ENCODE measurements at places on chromosomes 13 and 19. TPM values are rescaled to one million over a fixed set of nuclear protein-coding genes. Genes with fewer than 3 reads are reported as not detected.

TMEM221 gene
- 0.28 TPM for total RNA-seq

CEACAM6 gene
- not detected for total RNA-seq

GPALPP1 gene
- total RNA-seq: 19.3 TPM

LILRB3 gene
- not detected for total RNA-seq

ZNF418 gene
- 6.7 TPM for total RNA-seq

GRCh38 chr19:29090783-29091526 lies 122.0 kb downstream of the UQCRFS1 start:
- no peaks in the 10 kb centered on the region for H3K36me3 ChIP-seq
- H3K27ac ChIP-seq: no peak overlapping the region
- no peaks in the 10 kb centered on the region for H3K27me3 ChIP-seq

DNA sequence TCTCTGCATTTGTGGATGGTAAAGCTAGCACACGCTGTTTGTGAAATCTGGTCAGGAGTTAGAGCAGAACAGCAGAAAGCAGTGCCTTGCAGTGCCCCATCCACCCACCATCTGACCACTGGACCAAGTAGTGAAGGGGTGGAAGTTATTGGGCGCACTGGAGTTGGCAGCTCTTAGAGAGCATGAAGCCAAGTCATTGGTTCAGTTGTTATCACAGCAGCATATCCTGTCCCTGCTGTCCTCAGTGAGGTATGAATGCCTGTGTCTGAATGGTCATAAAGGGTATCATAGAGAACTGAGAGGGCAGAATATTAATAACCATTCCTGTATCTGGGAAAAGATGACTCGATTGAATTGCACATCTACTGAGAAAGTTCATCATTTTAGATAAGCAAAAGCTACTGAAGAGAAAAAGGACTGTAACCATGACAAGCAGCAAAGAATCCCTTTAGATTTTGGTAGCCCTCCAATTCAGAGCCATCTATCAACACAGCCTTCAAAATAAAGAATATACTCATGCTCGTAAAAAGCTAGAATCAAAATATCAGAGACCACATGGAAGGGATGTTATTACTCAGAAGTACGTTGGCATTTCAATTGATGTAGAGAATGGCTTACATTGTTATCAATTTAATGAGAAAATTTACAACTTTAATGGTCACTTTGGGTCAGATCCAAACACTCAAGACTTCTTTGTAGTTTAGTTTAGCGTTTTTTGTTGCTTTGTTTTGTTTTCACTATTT lies 919.0 kb downstream of the EFNB2 start:
- H3K36me3 ChIP-seq: no peaks in the 10 kb centered on the region
- DNase-seq: no peak
- no peaks in the 10 kb centered on the region for H3K27me3 ChIP-seq
- H3K27ac ChIP-seq: no peak overlapping the region
- peaks cover 25% of the 10 kb centered on the region for H3K4me1 ChIP-seq

DNA sequence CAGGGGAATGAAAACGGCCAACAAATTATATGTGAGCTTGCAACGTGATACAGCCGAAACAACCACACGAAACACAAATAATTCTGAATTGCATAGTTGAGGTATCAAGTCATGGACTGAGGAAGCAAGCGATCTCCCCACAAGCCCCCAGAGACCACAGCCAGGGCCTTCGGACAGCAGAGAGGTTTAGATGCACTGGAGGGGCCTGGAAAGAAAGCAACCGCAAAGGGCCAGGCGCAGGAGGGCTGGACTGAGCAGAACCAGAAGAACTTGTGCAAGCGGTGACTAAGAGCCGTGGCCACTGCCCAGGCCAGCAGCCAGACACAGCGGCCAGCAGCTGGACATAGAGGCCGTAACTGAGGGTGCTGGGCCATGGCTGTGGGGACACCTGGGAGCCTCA lies 131.4 kb downstream of the TNFRSF19 start:
- DNase-seq: no peak
- H3K27ac ChIP-seq: peak overlapping the region; percentile 62
- H3K4me1 ChIP-seq: peaks cover 28% of the 10 kb centered on the region
- H3K36me3 ChIP-seq: no peaks in the 10 kb centered on the region
- H3K27me3 ChIP-seq: no peaks in the 10 kb centered on the region

DNA sequence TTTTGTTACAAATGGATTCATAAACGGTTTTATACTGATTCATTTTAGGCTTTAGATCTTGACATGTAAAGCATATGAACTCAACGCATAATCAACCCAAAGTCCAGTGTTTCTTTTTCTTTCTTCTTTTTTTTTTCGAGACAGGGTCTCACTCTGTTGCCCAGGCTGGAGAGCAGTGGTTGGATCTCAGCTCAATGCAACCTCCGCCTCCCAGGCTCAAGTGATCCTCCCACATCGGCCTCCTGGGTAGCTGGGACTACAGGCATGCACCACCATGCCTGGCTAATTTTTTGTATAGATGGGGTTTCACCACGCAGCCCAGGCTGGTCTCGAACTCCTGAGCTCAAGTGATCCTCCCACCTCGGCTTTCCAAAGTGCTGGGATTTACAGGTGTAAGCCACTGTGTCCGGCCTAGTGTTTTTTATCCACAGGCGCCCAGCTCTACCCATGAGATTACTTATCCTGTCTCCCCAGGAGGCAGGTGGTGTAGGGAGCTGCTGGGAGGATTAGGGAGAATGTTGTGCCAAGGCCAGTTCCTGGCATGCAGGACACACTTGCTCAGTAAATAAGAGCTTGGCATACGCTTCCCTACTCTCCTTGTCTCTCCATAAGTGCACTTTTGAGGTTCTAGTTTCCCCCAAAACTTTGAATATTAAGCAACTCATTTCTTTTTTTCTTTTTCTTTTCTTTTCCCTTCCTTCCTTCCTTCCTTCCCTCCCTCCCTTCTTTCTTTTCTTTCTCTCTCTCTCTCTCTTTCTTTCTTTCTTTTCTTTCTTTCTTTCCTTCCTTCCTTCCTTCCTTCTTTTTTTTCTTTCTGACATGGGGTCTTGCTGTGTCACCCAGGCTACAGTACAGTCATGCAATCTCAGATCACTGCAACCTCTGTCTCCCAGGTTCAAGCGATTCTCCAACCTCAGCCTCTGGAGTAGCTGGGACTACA lies 4.8 kb upstream of the CEBPA start:
- H3K36me3 ChIP-seq: no peaks in the 10 kb centered on the region
- H3K27me3 ChIP-seq: peaks cover 18% of the 10 kb centered on the region
- H3K4me1 ChIP-seq: no peaks in the 10 kb centered on the region

DNA sequence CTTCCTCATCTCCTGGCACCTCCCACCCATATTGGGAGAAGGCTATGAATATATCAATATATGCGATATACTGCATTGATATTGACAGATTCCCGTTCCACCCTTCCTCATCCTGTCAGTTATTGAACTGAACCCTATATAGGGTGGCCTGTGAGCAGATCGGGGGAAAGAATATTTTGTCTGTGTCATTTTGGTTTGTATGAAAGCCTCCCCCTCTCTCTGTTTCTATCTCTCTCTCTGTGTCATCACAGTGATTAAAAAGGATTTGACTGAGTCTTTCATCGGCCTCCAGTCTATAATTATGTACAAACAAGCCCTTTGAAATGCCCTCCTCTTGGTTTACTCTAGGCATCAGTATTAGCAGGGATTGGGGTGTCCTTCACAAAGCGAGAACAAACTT lies 35.7 kb downstream of the RASL11A start:
- no peaks in the 10 kb centered on the region for H3K36me3 ChIP-seq
- peaks cover 18% of the 10 kb centered on the region for H3K27me3 ChIP-seq
- no peak overlapping the region for H3K4me3 ChIP-seq
- DNase-seq: no peak
- no peaks in the 10 kb centered on the region for H3K4me1 ChIP-seq

DNA sequence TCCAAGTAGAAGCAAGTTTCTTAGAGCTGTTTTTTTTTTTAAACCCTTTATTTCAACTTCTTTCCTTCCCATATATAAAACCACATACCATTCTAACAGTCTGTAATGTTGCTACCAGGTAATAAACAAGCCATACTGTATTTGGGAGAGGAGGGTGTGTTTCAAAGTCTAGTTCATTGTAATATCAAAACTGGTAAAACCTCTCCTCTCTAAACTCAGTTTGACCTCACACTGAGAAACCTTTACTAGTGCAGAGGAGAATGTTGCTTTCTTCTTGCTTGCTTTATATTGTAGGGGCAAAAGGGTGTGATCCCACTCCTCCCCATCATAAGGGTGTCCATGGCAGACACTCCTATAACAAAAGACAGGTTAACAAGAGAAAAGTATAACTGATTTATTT lies 155.1 kb downstream of the GGACT start:
- no peak overlapping the region for H3K27ac ChIP-seq
- no peak overlapping the region for H3K4me3 ChIP-seq
- peaks cover 17% of the 10 kb centered on the region for H3K4me1 ChIP-seq
- H3K36me3 ChIP-seq: peaks cover 7% of the 10 kb centered on the region
- no peak for DNase-seq
- no peaks in the 10 kb centered on the region for H3K27me3 ChIP-seq

DNA sequence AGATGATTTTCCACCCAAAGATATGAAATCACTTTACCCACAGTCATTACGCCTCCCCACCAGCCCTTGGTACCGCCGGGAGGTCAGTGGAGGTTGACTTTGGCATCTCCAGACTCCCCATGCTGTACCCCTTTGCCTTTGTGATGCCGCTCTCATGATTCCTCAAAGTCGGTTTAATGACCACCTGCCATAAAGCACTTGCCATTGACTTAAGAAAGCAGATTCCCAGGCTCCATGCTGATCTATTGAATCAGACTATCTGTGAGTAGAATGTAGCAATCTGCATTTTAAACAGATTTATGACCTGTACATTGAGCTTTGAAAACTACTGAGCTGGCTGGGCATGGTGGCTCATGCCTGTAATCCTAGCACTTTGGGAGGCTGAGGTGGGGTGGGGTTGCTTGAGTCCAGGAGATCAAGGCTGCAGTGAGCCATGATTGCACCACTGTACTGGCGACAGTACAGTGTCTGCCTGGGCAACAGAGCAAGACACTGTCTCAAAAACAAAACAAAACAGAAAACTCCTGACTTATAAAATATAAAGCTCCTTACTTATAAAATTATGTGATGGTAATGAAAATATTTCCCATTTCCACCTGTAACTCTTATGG lies 235.2 kb downstream of the KLF5 start:
- peaks cover 20% of the 10 kb centered on the region for H3K27me3 ChIP-seq
- no peak for DNase-seq
- no peaks in the 10 kb centered on the region for H3K4me1 ChIP-seq

GRCh38 chr13:59686798-59687394 lies 476.8 kb downstream of the DIAPH3 start:
- peaks cover 2% of the 10 kb centered on the region for H3K36me3 ChIP-seq
- no peak overlapping the region for H3K27ac ChIP-seq
- no peak overlapping the region for H3K4me3 ChIP-seq
- no peaks in the 10 kb centered on the region for H3K27me3 ChIP-seq

GRCh38 chr19:41924151-41925145 lies 3.8 kb downstream of the ERFL start:
- H3K36me3 ChIP-seq: peaks cover 5% of the 10 kb centered on the region
- peaks cover 7% of the 10 kb centered on the region for H3K4me1 ChIP-seq
- no peak overlapping the region for H3K4me3 ChIP-seq
- no peak overlapping the region for H3K27ac ChIP-seq
- H3K27me3 ChIP-seq: peaks cover 22% of the 10 kb centered on the region

- DNase-seq: no peak
- H3K4me1 ChIP-seq: peaks cover 31% of the 10 kb centered on the region
- peak overlapping the region; percentile 59 for H3K4me3 ChIP-seq
- H3K27ac ChIP-seq: peak overlapping the region; percentile 89
These were observed 293.6 kb downstream of the DNAJC15 start for GRCh38 chr13:43316946-43317353.

- no peaks in the 10 kb centered on the region for H3K27me3 ChIP-seq
- no peaks in the 10 kb centered on the region for H3K36me3 ChIP-seq
- H3K4me3 ChIP-seq: peak overlapping the region; percentile 43
These were observed 18.5 kb downstream of the POU2F2 start for GRCh38 chr19:42113641-42114348.

DNA sequence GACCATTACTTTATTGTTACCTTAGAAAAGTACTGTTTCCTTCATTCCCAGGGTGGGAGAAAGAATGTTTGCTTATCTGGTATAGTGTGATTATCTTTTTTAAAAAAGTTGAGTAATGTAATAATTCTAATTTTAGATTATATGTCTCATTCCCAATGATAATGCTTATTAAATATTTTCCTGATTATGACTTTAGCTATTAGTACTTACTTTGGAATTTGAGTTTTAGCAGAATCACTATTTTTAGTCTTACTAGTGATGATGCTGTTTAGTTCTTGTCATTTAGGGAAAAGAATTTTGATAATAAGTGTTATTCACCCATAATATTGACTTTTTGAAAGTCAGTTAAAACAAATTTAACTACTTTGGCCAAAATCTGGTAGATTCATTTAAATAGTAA lies 95.2 kb downstream of the FRY start:
- DNase-seq: no peak
- no peak overlapping the region for H3K4me3 ChIP-seq
- H3K4me1 ChIP-seq: peaks cover 20% of the 10 kb centered on the region
- peaks cover 25% of the 10 kb centered on the region for H3K36me3 ChIP-seq
- H3K27me3 ChIP-seq: no peaks in the 10 kb centered on the region

- no peaks in the 10 kb centered on the region for H3K27me3 ChIP-seq
- peaks cover 50% of the 10 kb centered on the region for H3K4me1 ChIP-seq
- no peak overlapping the region for H3K27ac ChIP-seq
These were observed 16.3 kb downstream of the MYO9B start for GRCh38 chr19:17091758-17092333.

GRCh38 chr19:11418094-11418548 lies 993 bp downstream of the RGL3 start:
- no peak for DNase-seq
- peaks cover 36% of the 10 kb centered on the region for H3K27me3 ChIP-seq
- no peak overlapping the region for H3K4me3 ChIP-seq
- no peaks in the 10 kb centered on the region for H3K36me3 ChIP-seq
- peaks cover 22% of the 10 kb centered on the region for H3K4me1 ChIP-seq

DNA sequence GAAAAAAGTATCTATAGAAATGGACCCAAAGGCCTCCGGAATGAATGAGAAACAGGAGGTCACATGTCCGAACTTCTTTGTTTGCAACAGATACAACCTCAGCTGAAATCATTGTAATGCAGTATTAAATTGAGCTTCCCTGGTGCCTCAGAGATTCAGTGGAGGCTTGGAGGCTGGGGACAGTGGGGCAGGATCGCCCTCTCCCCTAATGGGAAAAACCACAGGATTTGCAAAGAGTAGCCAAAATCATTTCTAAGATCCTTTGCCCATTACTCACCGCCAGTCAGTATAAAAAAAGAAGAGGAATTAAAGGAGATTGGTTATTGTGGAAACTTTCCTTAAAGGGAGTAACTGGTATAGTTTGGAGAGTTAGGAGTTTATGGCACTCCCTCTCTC lies 30.4 kb upstream of the IRS2 start:
- no peak overlapping the region for H3K4me3 ChIP-seq
- H3K27me3 ChIP-seq: no peaks in the 10 kb centered on the region
- peaks cover 15% of the 10 kb centered on the region for H3K4me1 ChIP-seq
- H3K36me3 ChIP-seq: no peaks in the 10 kb centered on the region

- no peak overlapping the region for H3K4me3 ChIP-seq
- no peak overlapping the region for H3K27ac ChIP-seq
- no peaks in the 10 kb centered on the region for H3K27me3 ChIP-seq
- peaks cover 11% of the 10 kb centered on the region for H3K4me1 ChIP-seq
- peaks cover 23% of the 10 kb centered on the region for H3K36me3 ChIP-seq
These were observed 6.9 kb downstream of the PKN1 start for GRCh38 chr19:14440049-14440448.

All from chondrocyte (in vitro differentiated cells).